ENCODE measurements at places on chromosomes 2 and 18.
A peak's percentile ranks its signal among the peaks of the same experiment; 100 is the strongest.

DNA sequence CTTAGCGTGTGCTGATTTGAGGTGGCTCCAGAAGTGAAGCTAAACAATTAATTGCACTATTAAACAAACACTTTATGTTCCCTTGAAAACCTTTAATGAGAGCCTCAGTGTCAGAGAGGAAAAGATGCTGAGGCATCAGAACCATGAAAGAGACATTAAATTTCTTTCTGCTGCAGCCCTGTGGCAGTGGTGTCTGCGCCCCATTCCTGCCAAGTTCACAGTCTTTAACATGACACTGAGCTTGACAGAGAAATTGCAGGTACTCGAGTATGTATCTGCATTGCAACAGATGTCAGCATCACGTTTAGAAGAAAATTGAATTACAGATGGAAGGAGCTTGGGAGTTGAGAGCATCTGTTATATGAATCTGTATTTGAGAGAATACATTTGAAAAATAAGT is 111.3 kb upstream of the CREB1 start:
- no peak for DNase-seq

DNA sequence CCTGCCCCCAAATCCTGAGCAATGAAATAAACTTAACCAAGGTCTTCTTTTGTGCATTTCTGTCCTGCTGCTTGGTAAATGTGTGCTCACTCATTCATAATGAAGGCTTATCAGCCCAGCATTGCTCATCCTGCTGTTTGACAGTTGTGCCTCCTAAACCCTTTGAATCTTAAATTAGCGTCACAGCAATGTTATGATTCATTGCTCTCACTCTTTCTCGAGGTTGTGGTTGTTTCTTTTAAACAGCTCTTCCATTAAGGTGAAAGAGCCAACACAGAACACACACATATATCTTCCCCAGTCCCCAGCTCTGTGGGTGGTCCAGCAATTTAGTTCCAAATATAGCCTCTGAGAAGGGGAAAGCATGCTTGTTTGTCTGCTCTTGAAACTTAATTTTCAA is 84.0 kb downstream of the EVA1A start:
- no peak for DNase-seq

GRCh38 chr2:151878655-151879563 is 50.7 kb upstream of the ARL5A start:
- DNase-seq = no peak

GRCh38 chr18:78239090-78239457 is 740.5 kb upstream of the SALL3 start:
- DNase-seq = no peak

GRCh38 chr2:43513216-43513615 is 82.6 kb downstream of the THADA start:
- no peak for DNase-seq

GRCh38 chr2:101518578-101519492 is 43.9 kb upstream of the RFX8 start:
- DNase-seq = no peak

GRCh38 chr2:157244691-157245090 is 12.8 kb upstream of the GALNT5 start:
- DNase-seq = no peak

DNA sequence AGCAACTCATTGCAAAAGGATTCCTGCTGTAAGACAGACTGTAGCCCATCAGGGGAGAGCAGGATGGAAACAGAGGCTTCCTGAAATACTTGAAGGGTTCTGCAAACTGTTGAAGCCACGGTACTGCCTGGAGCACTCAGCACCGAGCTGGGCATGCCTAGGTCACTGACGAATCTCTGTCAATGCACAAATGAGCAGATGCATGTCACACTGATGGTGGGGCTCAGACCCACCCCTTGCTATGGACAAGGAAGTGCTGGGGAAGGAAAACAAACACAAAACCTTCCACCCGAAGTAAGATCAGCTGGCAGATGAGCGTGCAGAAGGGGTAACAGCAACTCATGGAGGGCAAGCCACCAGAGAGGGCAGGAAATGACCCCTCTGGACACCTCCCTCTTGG is 136.7 kb downstream of the BCL2 start:
- no peak for DNase-seq

GRCh38 chr2:222410534-222410933 is 13.8 kb upstream of the SGPP2 start:
- DNase-seq = no peak

DNA sequence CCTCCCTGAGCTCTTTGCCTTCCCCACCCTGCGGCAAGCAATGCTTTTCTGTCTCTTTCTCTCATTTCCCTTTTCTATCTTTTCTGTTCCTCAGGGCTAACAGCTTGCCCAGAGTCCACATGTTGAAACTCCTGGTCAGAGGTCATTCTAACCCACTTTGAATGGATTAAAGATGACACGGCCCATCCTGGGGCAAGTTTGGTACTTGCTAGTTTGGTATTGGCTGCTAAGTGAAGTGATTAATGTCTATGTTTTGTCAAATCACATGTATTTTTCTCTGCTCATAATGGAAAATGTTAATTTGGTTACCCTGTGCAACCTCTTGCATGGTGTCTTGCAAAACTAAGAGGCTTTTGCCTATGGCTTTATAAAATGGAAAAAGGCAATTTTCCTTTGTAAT is 960.2 kb downstream of the CNTNAP5 start:
- no peak for DNase-seq

DNA sequence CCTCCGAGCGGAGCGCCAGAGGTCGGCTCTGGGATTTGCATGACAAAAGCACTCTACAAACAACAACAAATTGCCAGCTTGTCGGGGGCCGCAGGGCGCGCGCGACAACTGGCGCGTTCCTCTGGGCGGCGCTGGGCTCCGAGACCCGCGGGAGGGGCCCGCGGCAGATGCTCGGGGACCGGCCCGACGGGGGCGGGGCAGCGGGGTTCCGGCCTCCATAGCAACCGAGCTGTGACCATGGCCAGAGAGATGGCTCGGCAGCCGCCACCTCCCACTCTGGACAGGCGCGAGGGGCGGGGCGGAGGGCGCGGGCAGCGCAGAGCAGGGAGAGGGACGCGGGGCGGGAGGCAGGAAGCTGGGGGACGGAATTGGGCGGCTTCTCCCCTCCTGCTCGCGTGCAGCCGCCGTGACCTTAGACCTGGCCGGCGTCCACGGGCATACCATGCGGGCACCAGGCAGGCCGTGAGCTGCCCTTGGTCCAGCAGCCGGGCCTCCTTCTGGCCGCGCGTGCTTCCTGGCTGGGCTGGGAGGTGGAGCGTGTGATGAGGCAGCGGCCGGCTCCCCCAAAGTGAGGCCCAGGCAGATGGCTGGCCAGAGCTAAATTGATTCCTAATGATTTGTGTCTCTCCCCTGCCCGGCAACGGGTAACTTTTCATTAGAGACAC is 171.5 kb downstream of the CELF4 start:
- DNase-seq = peak; percentile 63

DNA sequence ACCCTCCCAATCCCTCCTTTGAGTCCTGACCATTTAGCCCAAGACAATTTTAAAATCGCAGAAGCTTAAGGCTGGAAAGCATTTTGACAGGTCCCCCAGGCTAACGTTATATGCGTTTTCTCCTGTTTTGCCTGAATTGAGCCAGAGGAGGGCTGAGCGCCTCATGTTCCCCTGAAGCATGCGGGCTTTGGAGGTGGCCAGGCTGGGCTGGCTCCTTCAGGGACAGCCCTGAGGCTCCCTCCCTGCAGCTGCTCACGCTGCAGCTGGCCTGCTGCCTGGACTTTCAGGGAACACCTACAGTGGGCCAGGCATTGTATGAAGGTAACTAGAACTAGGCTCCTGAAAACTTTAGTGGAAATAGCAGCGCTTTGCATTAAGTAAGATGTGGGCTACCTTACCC is 179.2 kb downstream of the ACKR3 start:
- DNase-seq = no peak

GRCh38 chr18:14975431-14975830 is 227.5 kb downstream of the ANKRD30B start:
- DNase-seq = no peak

DNA sequence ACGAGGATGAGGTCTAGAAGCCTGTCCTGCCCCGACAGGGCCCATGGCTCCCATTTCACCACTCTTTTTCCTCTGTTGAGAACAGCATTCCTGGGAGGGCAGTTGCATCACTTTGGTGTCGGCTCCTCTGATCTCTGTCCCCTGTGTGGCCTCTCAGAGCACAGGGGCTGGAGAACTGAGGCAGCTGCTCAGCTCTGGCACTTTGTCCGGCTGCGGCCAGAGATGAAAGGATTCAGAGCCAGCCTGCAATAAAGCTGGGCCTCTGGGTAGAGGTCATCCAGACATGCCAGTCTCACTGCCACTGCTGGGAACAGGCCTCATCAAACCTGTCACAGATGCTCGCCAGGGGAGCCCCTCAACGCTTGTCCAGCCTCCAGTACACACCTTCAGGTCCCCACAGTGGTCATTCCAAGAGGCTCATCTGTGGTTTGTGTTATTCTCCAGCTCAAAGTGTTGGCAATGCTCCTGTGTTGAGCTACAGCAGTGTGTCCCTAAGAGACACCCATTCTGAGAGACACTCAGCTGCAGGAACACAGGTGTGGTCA is 13.1 kb upstream of the ROCK2 start:
- DNase-seq = no peak

GRCh38 chr2:173192071-173192470 is 116.4 kb downstream of the MAP3K20 start:
- no peak for DNase-seq

GRCh38 chr18:64203295-64203694 is 54.4 kb upstream of the LINC00305 start:
- no peak for DNase-seq

DNA sequence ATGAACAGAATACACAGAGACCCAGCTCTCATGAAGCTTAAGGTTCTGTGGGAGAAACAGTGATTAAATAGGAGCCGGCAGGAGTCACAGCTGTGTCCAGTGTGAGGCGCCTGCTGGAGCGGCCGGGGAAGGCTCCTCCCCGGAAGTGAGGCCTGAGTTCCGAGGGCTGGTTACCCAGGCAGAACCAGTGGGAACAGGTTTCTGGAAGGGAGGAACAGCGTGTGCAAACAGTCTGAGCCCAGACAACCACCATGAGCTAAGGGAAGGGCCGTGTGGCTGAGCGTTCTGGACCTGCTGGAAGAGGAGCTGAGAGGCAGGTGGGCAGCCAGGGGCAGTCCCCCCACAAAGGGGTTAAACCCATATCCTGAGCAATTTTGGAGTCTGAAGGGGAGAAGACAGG is 26.0 kb upstream of the NPAS2 start:
- no peak for DNase-seq

GRCh38 chr2:199977984-199978415 is 22.6 kb downstream of the MAIP1 start:
- peak; percentile 44 for DNase-seq

DNA sequence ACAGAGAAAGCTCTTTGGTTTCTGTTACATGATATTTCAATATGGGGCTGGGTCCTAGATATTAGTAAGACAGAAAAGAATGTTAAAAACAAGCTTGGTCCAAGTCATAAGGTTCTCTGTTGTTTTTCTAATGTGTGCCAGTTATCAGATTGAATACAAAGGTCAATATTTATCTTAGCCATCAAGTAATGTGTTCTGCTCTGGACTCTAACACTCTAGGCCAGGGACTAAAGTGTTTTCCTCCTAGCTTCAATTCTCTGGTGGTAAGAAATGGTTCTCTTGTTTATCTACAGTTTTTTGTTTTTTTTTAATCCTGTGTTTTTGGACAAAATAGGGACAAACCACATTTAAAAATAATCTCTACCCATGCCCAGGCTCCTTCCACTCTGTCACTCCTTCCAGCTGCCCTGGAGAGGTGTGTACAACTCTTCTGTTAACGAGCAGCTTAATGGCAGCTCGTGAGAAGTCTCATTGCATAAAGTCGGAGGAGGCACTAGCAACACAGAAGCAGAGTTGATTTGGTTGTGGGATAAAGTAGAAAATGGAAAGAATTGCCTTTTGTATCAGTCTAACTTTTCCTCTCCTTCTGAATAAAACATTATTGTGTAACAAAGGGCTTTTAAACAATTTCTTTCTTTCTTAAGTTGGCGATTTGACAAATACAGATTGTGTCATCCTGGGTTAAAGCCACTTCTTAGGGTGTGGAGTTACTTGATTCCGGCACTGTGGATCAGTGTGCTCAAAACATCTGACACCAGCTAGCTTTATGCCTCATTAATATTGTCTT is 8.0 kb upstream of the SESTD1 start:
- DNase-seq = peak; percentile 48

DNA sequence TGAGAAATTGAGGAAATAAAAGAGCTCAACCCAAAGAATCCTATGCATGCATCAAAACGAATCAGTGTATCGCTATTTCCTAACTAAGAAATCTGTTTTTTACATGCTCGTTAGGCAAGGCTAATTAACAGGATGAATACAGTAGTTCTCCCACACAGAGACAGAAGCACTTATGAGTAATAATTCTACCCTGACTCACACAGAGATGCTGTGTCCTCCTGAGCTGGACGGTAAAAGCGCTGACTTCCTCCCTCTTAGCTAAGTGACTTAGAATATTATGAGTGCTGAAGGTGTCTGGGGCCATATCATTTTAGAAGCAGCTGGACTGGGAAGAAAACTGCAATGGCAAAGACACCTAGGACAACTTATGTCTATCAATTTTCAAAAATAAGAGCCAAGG is 18.5 kb downstream of the PLEKHM3 start:
- no peak for DNase-seq
